ENCODE measurements at places on chromosomes 6 and 20.

- peak; percentile 18 for DNase-seq
These were observed 263.1 kb upstream of the ZFP64 start for GRCh38 chr20:52454660-52455059.

GRCh38 chr6:84767526-84768201 lies 3.3 kb upstream of the TBX18 start:
- DNase-seq = no peak

GRCh38 chr20:45052698-45053429 lies 48.1 kb downstream of the KCNS1 start:
- DNase-seq = no peak

- DNase-seq = no peak
These were observed 123.0 kb upstream of the FAM184A start for GRCh38 chr6:119201480-119201879.

DNA sequence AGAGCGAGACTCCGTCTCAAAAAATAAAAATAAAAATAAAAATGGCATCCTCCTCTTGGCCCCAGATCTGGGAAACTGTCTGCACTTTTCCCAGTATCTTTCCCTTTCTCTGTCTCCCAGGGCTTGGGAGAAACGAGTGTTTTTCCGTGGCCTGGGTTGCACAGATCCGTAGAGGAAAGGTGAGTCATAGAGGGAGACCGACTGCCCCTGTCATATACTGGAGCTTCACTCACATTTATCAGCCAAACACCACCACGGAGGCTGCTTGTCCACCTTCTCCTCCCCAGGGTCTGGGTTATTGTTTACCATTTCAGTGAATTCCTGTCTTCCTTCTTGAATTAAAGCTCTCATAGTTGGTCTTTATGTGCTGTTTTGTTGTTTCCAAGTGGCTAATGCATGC lies 31.9 kb upstream of the EIF2S2 start:
- DNase-seq = no peak

- no peak for DNase-seq
These were observed 9.7 kb downstream of the TNFRSF21 start for GRCh38 chr6:47299965-47300364.

GRCh38 chr20:37277253-37277593 lies 12.2 kb upstream of the MANBAL start:
- DNase-seq = no peak

DNA sequence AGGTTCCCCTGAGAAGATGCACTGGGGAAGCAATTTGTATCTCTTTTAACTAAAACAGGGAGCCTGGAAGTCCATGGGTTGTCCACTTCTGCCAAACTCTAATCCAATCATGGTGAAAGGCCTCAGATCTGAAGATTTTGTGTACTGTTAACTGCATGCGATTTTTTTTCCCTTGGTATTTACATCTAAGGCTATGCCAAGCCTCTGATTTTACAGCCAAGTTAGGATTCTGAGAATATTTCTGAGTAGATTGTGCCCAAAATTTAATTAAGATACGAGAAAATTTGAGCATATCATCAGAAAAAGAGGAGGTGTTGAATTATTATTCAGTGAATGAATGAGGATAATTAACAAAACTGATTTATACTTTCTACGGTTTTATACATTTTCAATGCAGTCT lies 34.0 kb downstream of the BTBD3 start:
- no peak for DNase-seq

GRCh38 chr6:6654599-6655575 lies 66.4 kb downstream of the LY86 start:
- no peak for DNase-seq

DNA sequence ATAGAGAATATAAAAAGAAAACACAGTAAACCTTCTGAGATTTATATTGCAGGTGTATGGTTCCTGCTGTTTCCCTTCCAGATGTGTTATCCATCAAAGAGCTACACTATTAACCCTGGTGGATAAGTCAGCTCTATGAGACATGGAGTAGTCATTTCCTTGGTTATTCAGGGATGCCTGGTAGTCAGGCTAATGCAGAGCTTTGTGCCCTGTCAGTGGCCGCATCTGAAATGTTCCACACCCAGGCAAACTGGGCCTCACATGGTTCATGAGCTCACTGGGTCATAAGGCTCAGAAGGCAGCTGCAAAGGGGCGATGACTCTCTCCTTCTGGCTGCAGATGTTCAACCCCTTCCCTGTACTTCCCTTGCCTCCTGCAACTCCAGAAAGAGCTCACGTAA lies 473.6 kb downstream of the EPHA7 start:
- peak; percentile 34 for DNase-seq

- DNase-seq = no peak
These were observed 39.7 kb downstream of the NTSR1 start for GRCh38 chr20:62748311-62748710.

- DNase-seq = no peak
These were observed 117.9 kb downstream of the CDH4 start for GRCh38 chr20:61369731-61370520.

DNA sequence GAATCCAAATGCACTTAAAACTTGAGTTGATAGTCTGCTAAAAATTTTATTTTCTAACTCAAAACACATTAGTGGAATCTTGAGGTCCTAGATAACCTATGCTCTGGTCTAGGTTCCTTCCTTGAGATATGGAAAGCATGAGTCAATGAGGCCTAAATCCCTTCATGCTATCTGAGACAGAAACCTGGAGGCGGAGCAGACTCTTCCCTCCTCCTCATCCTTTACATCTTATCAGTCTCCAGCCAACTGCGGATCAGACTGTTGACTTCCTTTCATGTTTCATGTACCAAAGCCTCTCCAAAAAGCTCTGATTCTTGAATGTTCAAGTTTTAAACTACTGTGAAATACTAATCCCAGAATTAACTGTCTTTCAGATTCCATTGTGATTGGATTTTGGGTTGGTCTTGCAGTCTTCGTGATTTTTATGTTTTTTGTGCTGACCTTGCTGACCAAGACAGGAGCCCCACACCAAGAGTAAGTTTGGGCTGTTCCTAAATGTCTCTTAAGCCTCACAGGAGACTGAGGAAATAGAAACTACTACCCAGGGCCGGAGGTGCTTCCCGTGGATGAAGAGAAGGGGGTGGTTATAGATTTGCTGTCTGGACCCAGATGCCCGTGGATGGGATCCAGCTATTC lies 29.1 kb downstream of the MRAP2 start:
- DNase-seq = no peak

DNA sequence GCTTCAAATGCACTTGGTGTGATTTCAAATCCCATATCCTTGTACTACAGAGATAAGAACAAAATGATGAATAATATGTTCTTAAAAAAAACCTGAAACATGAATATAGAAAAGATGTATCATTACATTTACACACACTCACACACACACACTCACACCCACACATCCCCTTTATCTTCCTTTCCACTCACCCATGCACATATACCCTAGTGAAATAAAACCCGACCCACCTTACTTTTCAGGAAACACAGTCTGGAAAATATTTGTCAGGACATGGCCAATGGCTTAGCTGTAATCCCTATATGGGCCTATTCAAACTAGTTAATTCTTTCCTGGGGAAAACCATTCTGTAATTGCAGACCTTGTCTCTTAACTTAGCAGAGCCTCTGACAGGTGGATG lies 60.8 kb upstream of the EDN1 start:
- DNase-seq = no peak

DNA sequence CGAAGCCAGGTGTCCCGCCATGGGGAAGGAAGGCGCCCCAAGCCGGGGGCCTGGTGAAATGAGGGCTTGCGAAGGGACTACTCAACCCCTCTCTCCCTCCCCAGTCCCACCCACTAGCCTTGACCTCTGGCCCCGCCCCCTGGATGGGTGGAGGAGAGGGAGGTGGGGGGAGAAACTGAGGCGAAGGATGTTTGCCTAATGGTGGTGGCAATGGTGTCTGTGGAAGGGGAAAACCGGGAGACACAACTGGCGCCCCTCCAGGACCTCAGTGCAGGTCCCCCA lies at the start of gene POU5F1:
Gene POU5F1 (minus strand): TSS at position 83 of the 282 bp plus-strand sequence. CDS start 62 bp downstream, at position 21.
- no peak for DNase-seq

DNA sequence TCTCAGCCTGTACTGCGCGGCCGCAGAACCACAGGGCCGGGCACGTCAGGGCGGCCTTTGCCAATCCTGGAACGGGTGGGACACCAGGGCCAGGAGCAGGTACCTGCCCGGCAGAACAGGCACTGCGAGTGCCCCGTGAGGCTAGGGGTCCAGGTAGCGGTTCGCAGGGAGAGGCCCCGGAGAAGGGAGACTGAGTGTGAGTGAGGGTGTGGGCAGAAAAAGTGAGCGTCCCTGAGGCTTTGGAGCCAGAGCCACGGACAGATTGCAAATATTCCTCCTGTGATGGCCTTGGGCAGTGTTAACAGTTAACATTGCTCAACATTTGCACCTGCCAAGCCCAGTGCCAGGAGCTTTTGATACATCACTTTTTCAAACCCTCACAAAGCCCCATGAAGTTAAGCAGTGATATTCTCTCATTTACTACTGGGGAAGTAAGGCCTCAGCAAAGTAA lies 491 bp downstream of the GNMT start:
- no peak for DNase-seq

- no peak for DNase-seq
These were observed 61.9 kb downstream of the GJA10 start for GRCh38 chr6:89956182-89956581.

- no peak for DNase-seq
These were observed 180.6 kb downstream of the TFAP2C start for GRCh38 chr20:56809668-56810067.

- no peak for DNase-seq
These were observed 4.5 kb upstream of the TNFAIP3 start for GRCh38 chr6:137862419-137863090.

GRCh38 chr20:4459081-4459480 lies 262.6 kb upstream of the PRND start:
- no peak for DNase-seq

GRCh38 chr20:14189794-14190402 lies 147.5 kb downstream of the FLRT3 start:
- DNase-seq = no peak

GRCh38 chr20:51142448-51142847 lies 119.5 kb upstream of the KCNG1 start:
- no peak for DNase-seq

- no peak for DNase-seq
These were observed 5.1 kb upstream of the ULBP2 start for GRCh38 chr6:149936743-149937142.

GRCh38 chr6:38195113-38195635 lies 375.6 kb downstream of the ZFAND3 start:
- DNase-seq = no peak

GRCh38 chr6:146087386-146087785 lies 58.5 kb downstream of the GRM1 start:
- DNase-seq = no peak

DNA sequence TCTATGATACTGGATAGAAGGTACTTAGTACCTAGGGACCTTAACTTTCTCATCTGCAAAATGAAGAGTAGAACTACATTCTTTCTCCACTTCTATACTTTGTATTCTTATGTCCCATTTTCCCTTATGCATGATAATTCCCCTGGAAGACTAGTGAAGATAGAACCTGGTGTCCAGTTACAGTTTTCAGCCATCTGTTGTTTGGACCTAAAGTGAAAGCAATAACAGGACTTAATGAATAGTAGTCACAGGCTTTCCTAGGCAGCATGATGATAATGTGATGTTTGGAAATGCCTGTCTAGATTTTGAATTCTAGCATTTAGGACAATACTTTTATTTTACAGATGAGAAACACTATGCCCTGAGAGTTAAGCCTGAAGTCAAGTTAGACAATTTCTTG lies 153.8 kb downstream of the RIMS1 start:
- DNase-seq = no peak

GRCh38 chr6:43707269-43707668 lies 19.7 kb upstream of the MRPS18A start:
- DNase-seq = no peak

GRCh38 chr6:39166912-39167290 lies 51.9 kb upstream of the SAYSD1 start:
- no peak for DNase-seq

DNA sequence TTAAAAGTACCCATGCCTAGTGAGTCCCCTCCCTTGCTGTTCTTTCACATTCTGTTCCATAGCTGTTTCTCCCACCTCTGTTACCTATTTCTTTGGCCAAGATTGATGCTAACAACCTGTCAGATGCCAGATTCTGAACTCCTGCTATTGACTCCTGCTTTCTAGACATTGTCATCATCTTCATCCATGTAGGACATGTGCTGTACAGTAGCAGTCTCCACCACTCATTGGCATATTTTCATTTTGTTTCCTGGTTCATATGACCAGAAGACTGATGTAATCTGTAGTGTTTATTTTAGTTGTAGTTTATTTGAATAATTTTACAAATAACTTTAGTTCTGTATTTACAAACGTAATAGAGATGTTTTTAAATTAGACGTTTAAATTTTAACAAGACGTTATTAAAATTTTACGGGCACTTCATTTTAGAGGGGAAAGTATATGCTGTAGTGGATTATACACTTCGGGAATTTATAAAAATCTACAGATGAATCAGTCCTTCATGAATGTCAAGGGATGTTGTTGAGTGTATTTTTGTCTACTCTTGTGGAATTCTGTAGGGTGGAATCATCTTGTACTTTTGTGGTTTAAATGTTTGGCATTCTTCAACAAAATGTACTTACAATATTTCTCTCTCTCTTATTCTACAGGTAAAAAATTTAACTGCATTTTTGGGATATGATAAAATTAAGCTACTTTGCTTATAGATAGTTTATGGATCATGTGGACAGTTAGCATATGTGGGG lies 34.1 kb downstream of the TRMT11 start:
- no peak for DNase-seq

DNA sequence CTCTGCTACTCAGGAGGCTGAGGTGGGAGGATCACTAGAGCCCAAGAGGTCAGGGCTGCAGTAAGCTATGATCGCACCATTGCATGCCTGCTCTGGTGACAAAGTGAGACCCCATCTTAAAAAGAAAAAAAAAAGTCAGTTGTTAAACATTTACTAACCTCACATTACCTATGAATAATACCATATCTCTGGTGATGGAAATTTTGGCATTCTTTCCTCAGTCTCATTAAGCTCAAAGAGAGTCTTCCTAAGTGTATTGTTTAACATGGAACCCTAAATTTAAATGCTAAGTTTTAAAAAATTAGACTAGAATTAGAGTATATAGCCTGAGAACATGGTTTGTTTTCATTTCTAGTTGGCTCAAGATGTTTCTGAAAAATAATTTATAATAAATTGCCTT lies 11.3 kb upstream of the BFSP1 start:
- no peak for DNase-seq

DNA sequence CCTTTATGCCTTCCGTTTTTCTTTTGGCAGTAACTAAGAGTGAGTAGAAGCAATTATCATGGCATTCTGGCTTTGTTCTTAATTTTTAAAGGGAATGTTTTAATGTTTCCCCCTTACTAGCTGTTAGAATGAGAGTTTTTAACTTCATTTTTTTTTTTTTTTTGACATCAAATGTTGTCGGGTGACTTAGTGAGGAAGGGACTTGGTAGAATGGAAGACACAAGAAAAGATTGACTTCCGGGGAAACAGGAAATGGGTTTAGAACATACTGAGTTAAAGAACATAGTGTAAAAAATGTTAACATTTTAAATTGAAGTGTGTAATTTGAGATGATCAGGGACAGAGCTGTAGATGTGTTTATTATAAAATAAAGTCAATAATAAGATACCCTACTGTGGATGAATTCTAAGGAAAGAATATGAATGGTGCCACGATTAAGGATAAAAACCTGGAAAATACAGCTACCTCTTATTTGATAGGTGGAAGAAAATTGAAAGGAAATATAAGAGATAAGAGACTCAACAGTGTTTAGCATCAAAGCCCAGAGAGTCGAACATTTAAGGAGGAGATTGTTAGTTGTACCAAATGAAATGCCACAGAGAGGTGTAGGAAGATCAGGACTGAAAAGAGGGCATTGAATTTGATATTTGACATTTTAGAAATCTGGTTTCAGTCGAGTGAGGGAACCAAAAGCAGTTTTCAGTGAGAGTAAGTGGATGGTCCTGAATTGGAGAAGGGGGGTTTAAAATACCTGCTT lies 9.4 kb downstream of the HSF2 start:
- DNase-seq = no peak

- no peak for DNase-seq
These were observed 36.4 kb downstream of the CEP250 start for GRCh38 chr20:35491823-35492222.

All from skeletal muscle cell (primary cell).